ENCODE measurements at places on chromosomes 5 and 9.

DNA sequence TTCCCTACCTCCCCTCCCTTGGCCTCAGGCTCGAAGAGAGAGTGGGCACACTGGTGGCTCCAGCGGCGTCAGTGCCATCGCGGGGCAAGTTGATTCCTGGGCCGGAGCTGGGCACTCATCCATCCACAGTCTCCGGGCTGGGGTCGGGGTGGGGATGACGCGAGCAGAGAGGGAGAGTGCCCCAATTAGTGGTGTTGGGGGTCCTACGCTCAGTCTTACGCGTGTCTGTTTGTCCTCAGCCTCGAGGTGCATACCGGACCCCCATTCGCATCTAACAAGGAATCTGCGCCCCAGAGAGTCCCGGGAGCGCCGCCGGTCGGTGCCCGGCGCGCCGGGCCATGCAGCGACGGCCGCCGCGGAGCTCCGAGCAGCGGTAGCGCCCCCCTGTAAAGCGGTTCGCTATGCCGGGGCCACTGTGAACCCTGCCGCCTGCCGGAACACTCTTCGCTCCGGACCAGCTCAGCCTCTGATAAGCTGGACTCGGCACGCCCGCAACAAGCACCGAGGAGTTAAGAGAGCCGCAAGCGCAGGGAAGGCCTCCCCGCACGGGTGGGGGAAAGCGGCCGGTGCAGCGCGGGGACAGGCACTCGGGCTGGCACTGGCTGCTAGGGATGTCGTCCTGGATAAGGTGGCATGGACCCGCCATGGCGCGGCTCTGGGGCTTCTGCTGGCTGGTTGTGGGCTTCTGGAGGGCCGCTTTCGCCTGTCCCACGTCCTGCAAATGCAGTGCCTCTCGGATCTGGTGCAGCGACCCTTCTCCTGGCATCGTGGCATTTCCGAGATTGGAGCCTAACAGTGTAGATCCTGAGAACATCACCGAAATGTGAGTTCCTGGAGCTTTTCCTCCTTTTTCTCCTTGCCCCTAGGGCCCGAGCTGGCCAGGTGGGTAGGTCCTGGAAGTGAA lies 861 bp downstream of the NTRK2 start:
- DNase-seq: no peak

GRCh38 chr9:85332487-85332886 lies 409.3 kb downstream of the AGTPBP1 start:
- DNase-seq: no peak

DNA sequence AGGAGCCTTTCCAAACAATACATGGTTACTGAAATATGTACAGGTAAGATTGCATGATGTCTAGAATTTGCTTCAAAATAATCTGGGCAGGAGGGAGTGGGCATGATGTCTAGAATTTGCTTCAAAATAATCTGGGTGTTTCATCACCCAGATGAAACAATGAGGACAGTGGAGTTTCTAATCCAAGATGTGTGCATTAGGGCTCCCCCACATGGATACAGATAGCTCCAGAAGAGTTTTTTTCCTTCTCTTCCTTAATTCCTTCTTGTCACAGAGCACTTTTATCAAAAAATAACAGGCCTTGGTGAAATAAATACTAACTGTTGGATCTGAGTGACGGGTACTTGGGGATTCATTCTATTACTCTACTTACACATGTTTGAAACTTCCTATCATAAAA lies 14.9 kb downstream of the ATOX1 start:
- no peak for DNase-seq

DNA sequence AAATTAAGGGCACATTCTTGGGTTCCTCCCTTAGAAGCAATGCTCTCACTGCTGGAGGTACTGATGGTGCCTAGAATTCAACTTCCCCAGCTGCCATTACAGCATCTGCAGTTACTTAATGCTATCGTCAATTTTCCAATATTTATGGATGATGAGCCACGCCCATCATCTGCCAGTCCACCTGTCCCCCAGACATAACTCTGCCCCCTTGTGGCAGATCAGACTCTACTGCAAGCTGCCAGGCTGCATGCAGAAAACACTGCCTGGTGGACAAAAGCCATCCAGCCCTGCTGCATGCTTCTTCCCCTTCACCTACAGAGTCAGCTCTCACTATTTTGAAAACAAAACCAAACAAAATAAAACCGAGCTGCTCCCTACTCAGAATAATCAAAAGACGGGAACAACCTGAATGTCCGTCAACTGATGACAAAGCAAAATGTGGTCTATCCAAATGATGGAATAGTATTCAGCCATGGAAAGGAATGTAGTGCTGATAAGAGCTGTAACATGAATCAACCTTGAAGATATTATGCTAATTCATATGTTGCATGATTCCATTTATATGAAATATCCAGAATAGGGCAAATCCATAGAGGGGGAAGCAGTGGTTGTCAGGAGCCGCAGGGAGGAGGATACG lies 66.4 kb downstream of the RETREG1 start:
- no peak for DNase-seq

DNA sequence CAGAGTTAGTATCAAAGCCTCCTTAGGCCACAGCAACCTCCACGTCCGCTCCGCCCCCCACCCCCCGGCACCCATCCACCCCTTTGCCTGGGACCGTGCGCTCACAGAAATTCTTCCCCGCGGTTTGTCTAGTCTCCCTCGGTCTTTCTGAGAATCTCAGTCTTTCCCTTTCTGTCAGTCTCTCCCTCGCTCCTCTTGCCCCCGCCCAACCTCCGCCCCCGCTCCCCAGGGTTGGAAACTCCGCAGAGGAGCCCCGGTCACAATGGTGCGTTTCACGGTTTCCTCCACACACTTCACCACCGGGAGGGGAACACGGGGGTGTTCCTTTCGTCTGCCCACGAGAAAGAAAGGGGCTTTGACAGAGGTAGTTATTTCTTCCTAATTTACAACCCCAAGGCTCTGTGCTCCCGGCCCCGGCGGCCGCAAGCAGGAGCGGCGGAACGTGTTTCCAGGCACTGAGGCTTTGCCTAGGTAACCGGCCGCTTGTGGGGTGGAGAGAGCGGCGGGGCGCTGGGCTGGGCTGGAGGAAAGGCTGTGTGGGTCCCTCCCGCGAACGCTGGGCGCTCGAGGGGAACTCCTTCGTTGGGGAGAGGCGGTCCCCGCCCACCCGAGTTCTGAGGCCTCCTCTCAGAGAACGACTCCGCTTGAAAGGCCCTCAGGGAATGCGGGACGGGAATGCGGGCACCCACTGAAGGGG lies 2.1 kb downstream of the NR4A3 start:
- no peak for DNase-seq

GRCh38 chr9:125404733-125405132 lies 143.1 kb downstream of the GAPVD1 start:
- no peak for DNase-seq

DNA sequence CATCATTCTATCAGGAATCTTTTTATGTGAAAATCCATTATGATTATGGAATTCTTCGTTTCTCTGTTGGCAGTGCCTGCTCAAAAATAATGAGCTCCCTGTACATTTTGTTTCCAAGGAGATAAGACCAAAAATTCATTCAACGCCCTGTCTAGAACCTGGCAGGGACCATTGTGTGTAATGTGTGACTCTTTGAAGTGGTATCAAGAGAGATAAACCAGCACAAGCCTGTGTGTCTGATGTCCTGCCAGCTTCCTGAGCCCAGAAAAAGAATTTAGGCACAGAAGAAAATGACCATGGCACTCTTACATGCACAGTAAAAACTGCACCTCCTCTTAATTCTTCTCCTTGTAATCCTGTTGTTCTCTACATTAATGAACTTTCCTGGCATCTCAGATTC lies 177.4 kb downstream of the SAXO1 start:
- no peak for DNase-seq

DNA sequence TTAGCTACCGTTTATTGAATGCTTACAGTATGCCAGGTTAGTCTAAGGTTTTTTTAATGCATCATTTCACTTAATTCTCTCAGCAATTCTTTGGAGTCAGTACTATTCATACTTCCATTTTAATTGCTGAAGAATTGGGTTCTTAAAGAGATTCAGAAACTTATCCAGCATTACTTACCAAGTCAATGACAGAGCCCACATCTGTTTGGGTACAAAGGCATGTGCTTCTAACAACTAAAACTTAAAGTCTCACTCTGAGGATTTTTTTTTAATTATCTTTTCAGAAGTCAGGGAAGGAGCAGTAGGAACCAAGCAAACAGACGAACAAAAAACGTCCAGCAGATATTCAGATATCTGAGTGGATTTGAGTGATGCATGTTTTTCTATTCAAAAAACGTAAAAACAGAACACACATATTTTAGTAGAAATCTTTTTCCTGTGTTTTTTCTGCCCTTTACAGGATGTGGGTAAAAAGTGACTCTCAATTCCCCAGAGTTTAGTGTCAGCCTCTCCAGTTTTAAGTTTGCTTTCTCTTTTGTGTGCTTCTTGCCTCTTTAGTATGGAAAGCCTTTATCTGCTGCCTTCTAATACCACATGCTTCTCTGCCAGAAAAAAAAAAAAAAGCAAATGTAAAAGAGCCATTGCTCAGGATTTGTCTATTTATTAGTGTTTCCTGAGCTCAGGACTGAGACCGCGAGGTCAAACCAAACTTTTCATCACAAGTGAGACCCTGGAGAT lies 118.0 kb downstream of the PRKACG start:
- no peak for DNase-seq

GRCh38 chr9:16013366-16013765 lies 460.5 kb downstream of the CCDC171 start:
- DNase-seq: no peak

- no peak for DNase-seq
These were observed 500.7 kb downstream of the CETN3 start for GRCh38 chr5:89908876-89909275.

- no peak for DNase-seq
These were observed 99.5 kb upstream of the LMX1B start for GRCh38 chr9:126514037-126514821.

- DNase-seq: no peak
These were observed 242.6 kb downstream of the DENND1A start for GRCh38 chr9:123687246-123687751.

GRCh38 chr5:6791031-6791430 lies 77.8 kb downstream of the TENT4A start:
- DNase-seq: no peak

- DNase-seq: peak; percentile 24
These were observed 6.7 kb upstream of the CDH6 start for GRCh38 chr5:31186672-31187267.

DNA sequence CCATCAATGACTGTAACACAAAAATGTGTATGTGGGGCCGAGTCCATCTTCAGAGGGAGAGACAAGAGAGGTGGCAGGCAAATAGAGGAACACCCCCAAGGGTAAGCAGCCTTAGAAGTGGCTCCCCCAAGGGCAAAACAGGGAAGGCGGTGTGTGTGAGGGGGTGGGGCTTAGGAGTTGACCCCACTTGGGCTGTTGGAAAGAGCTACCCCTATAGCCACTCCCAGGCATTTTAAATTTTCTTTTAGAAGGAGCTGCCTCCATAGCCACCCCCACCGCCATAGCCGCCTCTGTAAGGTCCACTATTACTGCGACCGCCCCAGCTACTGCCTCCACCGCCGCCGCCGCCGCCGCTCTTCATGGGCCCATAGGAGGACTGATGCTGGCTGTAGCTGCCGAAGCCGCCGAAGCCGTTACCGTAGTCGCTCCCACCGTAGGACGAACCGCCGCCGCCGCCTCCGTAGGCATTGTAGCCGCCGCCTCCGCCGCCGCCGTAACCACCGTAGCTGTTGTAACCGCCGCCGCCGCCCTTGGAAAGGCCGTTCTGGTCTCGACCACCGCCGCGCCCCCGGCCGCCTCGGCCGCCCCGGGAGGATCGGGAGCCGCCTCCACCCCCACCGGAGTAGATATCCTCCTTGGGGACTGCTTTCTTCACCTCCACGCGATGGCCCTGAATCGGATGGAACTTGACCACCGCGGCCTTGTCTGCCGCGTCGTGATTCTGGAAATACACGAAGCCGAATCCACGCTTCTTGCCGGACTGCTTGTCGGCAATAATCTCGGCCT lies 1.1 kb downstream of the HNRNPA0 start:
- DNase-seq: no peak

Data from AG04450 (cell line).